Muscle of back (tissue), 13 donors: ENCODE measurements at places on chromosomes 12 and 14.

DNA sequence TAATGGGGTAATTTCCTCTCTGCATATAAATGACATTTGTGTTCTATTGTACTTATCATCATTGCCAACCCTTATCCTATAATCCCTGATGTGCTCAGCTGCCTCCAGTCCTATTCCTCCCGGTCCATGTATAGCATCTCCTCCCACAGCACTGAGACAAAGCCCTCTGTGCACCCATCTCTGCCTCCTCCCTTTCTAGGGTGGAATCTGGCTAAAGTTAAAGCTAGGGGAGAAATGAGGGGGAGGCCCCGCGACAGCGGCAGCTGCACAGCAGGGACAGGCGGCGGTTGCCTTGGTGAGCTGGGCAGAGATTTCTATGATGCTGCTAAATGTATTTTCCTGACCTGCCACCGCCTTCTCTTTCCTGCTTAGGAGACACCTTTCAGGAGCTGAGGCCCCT is 12.8 kb upstream of the ZDHHC22 start:
- no peak for DNase-seq

GRCh38 chr12:114152890-114153289 is 186.8 kb upstream of the RBM19 start:
- no peak for DNase-seq

DNA sequence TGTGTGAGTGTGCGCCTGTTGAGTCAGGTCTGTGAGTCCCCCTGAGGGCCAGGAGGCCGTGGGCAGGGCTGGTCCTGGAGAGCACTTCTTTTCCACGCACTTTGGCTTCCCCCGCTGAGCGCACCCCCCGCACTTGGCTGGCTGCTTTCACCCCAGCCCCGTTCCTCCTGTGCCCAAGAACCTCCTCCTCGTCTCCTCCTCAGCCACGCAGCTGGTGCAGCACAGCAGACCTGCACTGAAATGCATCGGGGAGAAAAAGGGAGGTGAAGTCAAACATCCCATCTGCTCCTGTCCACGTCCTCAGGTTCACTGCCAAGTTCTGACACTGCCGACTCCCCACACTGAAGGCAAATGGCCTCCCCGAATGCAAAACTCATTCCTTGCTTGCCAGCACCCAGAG is 362.7 kb upstream of the SFSWAP start:
- DNase-seq: no peak

GRCh38 chr14:84864548-84865271 is 665.2 kb upstream of the FLRT2 start:
- no peak for DNase-seq

GRCh38 chr12:75471902-75472890 is 8.4 kb upstream of the GLIPR1 start:
- DNase-seq: no peak

- DNase-seq: peak; percentile 9
Observed at GRCh38 chr12:87967871-87968270, 61.3 kb downstream of the C12orf50 start.

GRCh38 chr12:40469736-40470135 is 222.5 kb upstream of the CNTN1 start:
- DNase-seq: no peak

GRCh38 chr14:72512925-72513324 is 381.0 kb downstream of the DPF3 start:
- no peak for DNase-seq

GRCh38 chr12:62834971-62835547 is 99.9 kb downstream of the PPM1H start:
- no peak for DNase-seq

- DNase-seq: peak; percentile 74
Observed at GRCh38 chr12:49358483-49359141, 8.7 kb upstream of the SPATS2 start.

GRCh38 chr12:58871556-58871955 is 48.7 kb downstream of the LRIG3 start:
- DNase-seq: peak; percentile 45

DNA sequence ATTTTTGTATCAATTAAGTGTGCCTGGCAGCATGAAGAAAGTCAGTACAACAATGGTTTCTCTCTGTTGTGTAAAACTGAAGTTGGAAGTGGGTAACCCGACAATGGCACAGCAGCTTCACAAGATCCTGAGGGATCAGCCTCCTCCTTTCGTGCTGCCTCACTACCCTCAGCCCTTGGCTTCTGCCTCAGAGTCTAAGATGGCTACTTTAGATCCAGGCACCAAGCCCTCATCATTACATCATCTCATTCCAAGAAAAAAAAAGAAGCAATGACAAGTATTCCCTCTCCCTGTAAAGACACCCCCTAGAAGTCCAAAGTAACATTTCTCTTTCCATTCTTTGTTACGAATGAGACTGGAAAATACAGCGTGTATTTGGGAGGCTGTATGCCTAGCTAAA is 92.6 kb downstream of the DNAI7 start:
- DNase-seq: no peak

- no peak for DNase-seq
Observed at GRCh38 chr12:108367436-108367835, 28.3 kb upstream of the CMKLR1 start.

- DNase-seq: no peak
Observed at GRCh38 chr12:118447181-118447580, 70.8 kb downstream of the SUDS3 start.

DNA sequence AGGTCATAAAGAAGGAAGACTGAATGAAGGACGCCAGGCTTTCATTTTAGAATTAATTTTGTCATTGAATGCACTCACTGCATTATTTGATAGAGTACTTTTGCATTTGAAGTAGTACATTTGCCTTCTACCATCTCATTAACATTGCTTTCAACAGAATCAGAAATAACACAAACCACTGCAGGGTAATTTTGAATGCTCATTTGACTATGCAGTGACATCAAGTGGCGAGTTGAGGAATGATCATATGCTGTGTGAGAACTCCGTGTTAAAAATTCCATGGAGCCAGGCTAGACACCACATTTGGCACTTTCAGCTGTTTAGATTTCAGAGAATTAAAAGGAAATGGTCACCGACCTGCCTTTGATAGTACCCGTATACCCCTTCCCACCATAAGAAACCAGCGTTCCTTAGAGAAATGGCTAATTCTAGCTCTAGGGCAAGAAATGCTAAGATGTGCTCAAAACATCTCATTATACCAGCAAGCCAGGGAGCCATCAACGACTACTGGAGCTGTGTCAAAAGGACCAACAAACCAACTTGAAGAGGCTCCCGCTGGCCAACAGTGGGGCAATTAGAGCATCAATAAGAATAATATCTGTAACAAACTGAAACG is 16.5 kb downstream of the HEBP1 start:
- DNase-seq: peak; percentile 72

DNA sequence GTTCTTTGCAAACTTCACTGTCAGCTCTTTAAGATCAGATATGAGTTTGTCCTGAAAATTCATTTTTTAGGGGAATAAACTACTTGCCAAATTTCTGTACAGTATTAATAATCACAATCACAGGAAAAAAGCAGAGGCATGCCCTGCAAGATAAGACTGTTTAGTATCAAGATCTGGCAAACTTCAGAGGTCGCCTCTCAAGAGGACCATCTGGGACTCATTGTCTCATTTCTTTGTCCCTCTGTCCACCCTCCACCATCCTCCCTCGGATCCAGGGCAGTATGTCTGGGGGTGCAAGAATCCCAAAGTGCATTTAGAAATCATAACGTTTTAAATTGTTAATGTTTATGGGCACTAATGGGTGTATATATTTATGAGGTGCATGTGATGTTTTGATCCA is 232.4 kb upstream of the FKBP4 start:
- no peak for DNase-seq

DNA sequence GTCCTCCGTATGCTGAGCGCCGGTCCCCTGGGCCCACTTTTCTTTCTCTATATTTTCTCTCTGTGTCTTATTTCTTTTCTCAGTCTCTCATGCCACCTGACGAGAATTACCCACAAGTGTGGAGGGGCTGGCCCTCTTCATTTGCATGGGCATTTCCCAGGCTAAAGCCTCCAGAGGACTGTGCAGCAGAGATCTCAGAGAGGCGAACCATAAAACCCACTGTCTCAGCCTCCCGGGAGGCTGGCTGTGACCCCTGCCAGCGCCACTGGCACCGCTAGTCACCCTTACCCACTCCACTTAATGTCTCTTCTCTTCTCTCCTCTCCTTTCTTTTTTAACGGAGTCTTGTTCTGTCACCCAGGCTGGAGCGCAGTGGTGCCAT is 7.1 kb upstream of the SERPINA9 start:
- no peak for DNase-seq

GRCh38 chr12:54010053-54010971 is 1.5 kb downstream of the HOXC8 start:
- no peak for DNase-seq

GRCh38 chr14:73809391-73809790 is 42.2 kb upstream of the PTGR2 start:
- DNase-seq: peak; percentile 73

DNA sequence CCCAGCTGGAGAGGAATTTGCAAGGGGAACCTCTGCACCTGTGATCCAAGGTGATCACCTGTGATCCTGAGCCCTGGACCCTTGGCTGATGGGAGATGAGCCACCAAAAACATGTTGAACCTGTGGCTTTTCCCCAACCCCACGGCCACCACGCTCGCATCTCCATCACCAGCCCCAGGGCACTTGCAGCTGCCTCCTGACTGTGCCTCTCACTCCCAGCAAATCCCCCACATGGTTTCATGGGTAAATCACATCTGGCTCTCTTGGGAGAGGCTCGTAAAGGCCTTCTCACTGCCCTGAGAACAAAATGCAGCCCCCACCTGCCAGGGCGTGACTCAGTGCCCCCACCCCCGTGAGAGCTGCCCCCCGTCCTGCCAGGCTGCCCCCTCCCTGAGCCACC is 76.0 kb downstream of the RFLNA start:
- DNase-seq: no peak

- no peak for DNase-seq
Observed at GRCh38 chr12:23230899-23231298, 605.9 kb downstream of the ETNK1 start.

- no peak for DNase-seq
Observed at GRCh38 chr12:16282978-16283377, 5.5 kb upstream of the SLC15A5 start.

DNA sequence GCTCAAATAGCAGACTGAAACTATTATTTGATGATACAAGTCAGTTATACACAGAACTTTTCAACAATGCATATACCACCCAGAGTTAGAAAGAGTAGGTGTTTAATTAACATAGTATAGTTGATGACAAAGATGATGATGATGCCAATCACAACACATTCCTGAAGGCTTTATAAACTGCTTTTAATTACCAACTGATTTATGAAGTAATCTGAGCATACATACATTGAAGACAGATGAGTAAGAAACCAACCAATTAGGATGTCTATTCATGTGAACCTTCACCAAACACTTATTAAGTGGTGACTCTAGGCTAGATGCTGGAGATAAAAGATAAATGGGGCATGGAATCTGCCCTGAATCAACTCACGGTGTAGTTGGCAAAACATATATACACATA is 600.9 kb upstream of the FLRT2 start:
- DNase-seq: no peak

- DNase-seq: no peak
Observed at GRCh38 chr12:100201604-100202423, 1.2 kb downstream of the ACTR6 start.

GRCh38 chr14:54026671-54027070 is 70.0 kb upstream of the BMP4 start:
- DNase-seq: no peak

DNA sequence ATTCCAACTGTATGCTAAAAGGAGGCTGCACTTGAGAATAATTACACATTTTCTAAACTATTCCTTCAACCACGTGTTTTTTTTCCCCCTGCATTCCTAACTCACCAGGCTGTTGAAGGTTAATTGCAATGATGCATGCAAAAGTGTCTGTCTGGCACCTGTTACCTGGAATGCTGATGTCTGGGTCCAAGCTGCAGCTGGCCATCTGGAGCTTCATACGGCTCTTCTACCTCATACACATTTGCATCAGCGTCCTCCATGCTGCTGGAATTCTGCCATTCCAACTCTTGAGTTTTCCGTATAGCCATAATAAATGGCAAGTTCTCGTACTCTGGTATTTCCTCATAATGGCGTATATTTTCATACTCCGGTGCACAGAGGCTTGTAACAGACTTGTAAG is 8.6 kb downstream of the FGD6 start:
- DNase-seq: no peak

- no peak for DNase-seq
Observed at GRCh38 chr12:53968214-53969127, 4.5 kb upstream of the HOXC11 start.

DNA sequence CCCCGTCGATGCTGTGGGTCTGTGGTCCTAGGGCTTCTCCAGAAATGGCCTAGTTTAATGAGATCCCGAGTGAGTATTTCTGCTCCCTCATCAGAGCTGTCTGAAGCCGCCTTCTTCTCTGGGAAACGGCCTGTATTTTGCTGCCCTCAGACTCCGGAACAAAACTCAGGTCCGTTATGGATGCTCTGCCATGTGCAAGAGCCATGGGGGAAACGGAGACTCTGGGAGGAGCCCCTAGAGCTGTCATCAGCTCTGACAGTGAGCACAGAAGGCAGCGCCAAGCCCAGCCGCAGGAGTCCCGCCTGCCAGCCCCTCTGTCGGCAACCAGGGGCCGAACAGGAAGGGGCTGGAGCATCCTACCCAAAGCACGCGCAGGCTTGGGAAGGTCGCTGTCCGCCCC is 192.4 kb upstream of the PRMT8 start:
- no peak for DNase-seq

- no peak for DNase-seq
Observed at GRCh38 chr12:112602150-112602549, 183.4 kb downstream of the PTPN11 start.

- DNase-seq: no peak
Observed at GRCh38 chr12:27709932-27710591, 570 bp upstream of the MRPS35 start.

DNA sequence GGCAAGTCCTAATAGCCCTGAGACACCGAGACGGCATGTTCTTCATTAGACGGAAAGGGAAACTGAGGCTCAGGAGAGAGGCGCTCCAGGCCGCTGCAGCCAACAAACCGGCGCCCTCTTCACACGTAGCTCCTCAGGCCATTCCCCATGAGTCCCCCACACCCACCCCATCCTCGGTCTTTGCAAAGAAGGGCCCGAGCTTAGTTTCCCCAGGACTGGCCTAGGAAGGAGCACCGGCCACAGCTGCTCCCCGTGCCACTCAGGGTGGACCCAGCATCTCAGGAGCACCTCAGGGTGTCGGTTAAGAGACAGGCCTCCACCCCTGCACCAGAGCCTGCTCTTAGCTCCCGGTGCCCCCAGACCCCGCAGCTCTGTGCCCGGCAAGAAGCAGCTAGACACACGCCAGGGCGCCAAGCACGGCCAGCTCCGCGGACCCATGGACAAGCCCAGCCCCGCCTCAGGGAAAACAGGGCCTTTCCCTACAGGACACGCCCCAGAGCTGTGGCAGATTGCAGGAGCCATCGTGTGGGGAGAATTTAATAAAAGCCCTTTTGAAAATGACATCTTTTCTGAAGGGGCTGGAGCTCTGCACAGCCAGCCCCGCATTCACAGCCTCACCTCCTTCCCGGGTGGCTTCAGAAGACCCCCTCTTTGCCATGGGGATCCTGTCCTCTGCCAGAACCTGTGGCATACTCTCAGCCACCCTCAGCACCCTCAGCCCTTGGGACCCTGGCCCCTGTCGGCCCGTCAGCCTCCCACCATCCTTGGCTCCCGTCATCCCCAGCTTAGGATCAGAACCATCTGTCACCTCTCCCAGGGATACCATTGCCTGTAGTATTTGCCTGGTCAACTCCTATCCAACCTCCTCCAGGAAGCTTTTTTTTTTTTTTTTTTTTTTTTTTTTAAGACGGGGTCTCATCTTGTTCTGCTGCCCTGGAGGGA is 59.7 kb downstream of the LGMN start:
- DNase-seq: no peak
